ENCODE measurements at places on chromosomes 3 and 15. TPM values are rescaled to one million over a fixed set of nuclear protein-coding genes. Genes with fewer than 3 reads are reported as not detected.

The GJD2 gene
- total RNA-seq: not detected

The FBN1 gene
- total RNA-seq: 167 TPM

GRCh38 chr15:63065262-63066221 lies 23.0 kb downstream of the TPM1 start:
- peaks cover 28% of the 10 kb centered on the region for H3K36me3 ChIP-seq
- no peak for DNase-seq
- H3K27me3 ChIP-seq: no peaks in the 10 kb centered on the region

DNA sequence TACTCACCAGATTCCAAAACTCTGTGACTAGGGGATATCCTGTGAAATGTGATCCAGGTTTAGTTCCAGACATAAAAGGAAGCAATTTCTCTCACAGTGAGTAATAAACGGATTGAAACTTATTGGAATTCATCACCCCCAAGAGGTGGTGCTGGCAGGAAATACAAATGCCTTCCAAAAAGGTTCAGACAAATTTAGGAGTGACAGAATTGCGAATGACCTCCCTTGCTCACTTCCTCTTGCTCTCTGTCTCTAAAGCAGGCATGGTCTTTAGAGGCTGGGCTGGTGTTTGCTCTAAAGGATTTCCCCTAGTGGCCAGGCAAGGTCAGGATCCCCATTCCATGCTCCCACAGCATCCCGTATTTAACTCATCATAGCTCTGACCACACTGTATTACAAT lies 449.4 kb upstream of the PPP2R3A start:
- no peaks in the 10 kb centered on the region for H3K36me3 ChIP-seq
- H3K27ac ChIP-seq: no peak overlapping the region
- H3K27me3 ChIP-seq: no peaks in the 10 kb centered on the region
- no peak overlapping the region for H3K4me3 ChIP-seq

DNA sequence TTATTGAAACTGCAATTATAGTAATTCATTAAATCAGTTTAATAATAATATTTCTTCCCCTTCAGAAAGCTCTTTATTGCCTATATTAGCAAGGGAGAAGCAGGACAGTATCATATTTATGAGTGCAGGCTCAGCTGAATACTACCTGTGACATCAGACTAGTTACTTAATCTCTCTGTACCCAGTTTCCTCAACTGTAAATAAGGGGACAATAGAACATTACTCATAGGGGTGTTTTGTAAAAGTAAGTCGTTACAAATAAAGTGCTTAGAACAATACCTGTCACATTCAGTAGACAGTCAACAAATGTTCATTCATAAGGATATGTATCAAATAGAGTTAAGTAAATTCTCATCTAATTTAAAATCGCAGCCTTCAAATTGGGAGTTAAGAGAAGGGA lies 12.1 kb upstream of the VPS39 start:
- H3K4me3 ChIP-seq: no peak overlapping the region
- H3K27me3 ChIP-seq: no peaks in the 10 kb centered on the region
- H3K4me1 ChIP-seq: no peaks in the 10 kb centered on the region
- DNase-seq: no peak

- no peak for DNase-seq
- H3K27me3 ChIP-seq: no peaks in the 10 kb centered on the region
- no peaks in the 10 kb centered on the region for H3K4me1 ChIP-seq
- no peak overlapping the region for H3K27ac ChIP-seq
- no peak overlapping the region for H3K4me3 ChIP-seq
Observed at GRCh38 chr15:67228286-67228685, 26.2 kb downstream of the AAGAB start.

DNA sequence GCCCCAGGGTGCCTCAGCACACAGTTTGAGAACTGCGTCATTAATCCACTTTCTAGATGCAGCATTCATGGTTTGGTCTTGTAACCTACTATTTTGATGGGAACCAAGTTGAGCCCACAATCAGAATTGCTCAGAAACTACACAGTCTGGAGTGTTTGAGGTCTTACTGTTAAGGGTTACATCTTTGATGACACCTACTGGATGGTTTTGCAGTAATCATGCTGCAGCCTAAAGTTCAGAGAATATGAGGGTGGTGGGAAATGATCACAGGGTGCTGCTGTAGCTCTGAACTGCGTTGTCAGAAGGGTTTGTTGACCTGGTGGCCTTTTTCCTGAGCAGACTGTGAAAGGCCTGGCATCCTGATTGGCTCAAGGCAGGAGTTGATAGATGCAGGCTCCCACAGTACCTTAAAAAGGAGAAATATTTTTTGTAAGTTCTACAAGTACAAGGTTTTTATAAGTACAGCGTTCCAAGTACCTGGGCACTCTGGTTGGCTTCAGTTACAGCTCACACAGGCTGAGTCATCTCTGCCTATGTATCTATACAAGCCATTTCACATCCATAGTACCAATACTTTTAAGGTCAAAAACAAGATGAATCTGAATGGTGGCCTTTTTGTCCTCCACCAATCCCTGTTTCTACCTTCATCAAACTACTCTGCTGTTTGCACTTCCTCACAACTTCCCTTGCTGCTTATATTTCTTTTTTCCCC lies 60.5 kb upstream of the ACKR4 start:
- no peak overlapping the region for H3K27ac ChIP-seq
- DNase-seq: no peak
- H3K4me1 ChIP-seq: no peaks in the 10 kb centered on the region
- no peak overlapping the region for H3K4me3 ChIP-seq

DNA sequence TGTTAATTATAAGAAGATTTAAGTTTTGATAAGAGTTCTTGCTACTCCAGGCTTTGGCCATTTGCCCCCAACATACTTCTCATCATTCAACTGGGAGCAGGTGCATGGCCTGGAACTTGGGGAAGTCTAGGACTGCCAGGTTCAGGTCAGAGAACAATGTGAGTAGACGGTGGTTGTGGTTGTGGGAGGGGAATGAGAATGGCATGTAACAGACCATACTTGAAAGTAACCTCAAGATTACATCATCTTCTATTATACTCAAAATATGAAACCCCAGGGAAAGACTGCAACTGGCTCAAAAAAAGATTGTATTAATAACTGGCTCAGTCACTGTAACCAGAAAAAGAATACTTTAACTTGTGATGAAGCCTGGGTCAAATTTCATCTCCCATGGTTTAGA lies 364.9 kb upstream of the DPPA4 start:
- no peak overlapping the region for H3K27ac ChIP-seq
- no peaks in the 10 kb centered on the region for H3K4me1 ChIP-seq
- DNase-seq: no peak
- no peak overlapping the region for H3K4me3 ChIP-seq

The DOCK3 gene
- 0.72 TPM for total RNA-seq

The ZBTB47 gene
- 72.4 TPM for total RNA-seq

GRCh38 chr3:160200353-160200752 lies 24.9 kb upstream of the C3orf80 start:
- H3K27me3 ChIP-seq: no peaks in the 10 kb centered on the region
- H3K27ac ChIP-seq: no peak overlapping the region
- H3K4me3 ChIP-seq: no peak overlapping the region
- H3K4me1 ChIP-seq: no peaks in the 10 kb centered on the region

- peaks cover 2% of the 10 kb centered on the region for H3K36me3 ChIP-seq
- no peaks in the 10 kb centered on the region for H3K27me3 ChIP-seq
- no peak overlapping the region for H3K27ac ChIP-seq
Observed at GRCh38 chr15:65884511-65884910, 15.2 kb downstream of the RAB11A start.

- H3K36me3 ChIP-seq: no peaks in the 10 kb centered on the region
- H3K4me3 ChIP-seq: no peak overlapping the region
- H3K4me1 ChIP-seq: no peaks in the 10 kb centered on the region
- H3K27ac ChIP-seq: no peak overlapping the region
- no peak for DNase-seq
Observed at GRCh38 chr15:99396375-99396774, 145.1 kb downstream of the LRRC28 start.

The DCP1A gene
- total RNA-seq: 27.0 TPM

- no peaks in the 10 kb centered on the region for H3K36me3 ChIP-seq
- DNase-seq: no peak
- no peaks in the 10 kb centered on the region for H3K4me1 ChIP-seq
Observed at GRCh38 chr15:31402003-31402402, 75.4 kb downstream of the KLF13 start.

The KLHL40 gene
- not detected for total RNA-seq

DNA sequence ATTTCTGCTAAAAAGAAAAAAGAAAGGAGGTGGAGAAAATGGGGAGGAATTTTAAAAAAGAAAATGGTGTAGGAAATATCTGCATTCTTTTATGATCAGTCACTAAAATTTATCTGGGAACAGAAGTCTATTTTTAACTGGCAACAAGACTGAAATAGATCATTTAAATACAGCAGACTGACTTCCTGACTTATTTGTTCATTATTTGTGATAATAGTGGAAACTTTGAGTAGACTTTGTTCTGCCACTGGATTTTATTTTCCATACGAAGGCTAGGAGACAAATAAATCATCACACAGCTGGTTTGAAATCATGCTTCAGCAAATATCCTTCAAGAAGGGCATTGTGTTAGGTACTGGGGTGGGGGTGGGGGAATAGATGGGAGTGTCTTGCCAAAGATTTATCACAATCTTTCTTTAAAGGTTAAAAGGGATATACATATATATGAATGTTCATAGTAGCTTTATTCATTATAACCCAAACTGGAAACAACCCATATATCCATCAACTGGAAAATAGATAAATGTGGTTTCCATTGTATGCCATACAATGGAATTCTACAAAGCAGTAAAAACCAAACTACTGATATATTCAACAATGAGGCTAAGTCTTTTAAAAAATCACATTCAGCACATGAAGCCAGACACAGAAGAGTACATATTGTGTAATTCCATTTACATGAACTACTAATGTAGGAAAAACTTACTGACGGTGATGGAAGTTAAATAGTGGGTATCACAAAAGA lies 4.7 kb upstream of the CLASP2 start:
- H3K4me1 ChIP-seq: peaks cover 7% of the 10 kb centered on the region
- H3K36me3 ChIP-seq: no peaks in the 10 kb centered on the region
- H3K27ac ChIP-seq: no peak overlapping the region
- no peak overlapping the region for H3K4me3 ChIP-seq
- no peaks in the 10 kb centered on the region for H3K27me3 ChIP-seq
